ENCODE measurements at places on chromosomes 2 and 18.

- DNase-seq = no peak
These were observed 185.6 kb downstream of the RTP5 start for GRCh38 chr2:242054881-242055801.

DNA sequence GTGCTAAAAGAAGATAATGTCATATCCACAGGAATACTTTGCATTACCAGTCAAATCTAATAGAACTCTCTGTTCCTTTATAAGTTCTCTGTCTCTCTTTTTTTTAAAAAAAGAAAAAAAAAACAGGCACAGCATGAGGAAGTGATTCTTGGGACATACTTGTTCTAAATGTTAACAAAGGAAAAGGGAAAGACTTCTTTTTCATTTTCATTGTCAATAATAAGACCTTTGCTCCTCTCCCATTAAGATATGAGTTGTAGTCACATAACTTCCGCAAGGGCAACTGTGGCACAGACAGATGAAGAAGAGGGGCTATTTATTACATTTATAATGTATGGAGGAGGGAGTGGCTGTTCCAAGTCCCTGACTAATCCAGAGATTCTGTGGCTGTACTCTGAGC lies 4.7 kb downstream of the CD302 start:
- DNase-seq = no peak

GRCh38 chr2:45904946-45905631 lies 253.6 kb downstream of the PRKCE start:
- no peak for DNase-seq

DNA sequence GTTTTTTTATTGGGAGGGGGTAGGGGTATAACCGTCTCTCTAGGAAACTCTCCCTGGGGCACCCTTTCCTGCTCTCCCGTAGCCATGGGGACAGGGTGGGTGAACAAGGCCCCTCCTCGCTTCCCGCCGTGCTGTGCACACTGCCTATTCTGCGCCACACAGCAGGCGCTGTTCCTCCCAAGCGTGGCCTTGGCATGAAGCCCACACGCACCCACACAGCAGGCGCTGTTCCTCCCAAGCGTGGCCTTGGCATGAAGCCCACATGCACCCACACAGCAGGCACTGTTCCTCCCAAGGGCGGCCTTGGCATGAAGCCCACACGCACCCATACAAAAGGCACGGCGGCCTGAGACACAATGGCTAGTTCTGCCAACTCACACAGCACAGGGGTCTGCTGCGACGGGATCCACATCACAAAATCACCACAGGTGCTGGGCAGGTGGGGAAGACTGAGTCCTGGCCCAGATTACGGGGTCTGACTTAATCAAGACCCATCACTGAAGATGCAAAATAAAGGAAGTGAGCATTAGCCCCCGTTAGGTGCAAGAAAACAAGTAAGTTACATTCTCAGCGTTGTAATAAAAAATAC lies 46.6 kb upstream of the TPO start:
- DNase-seq = no peak

- DNase-seq = no peak
These were observed 2.0 kb downstream of the FMNL2 start for GRCh38 chr2:152336854-152337510.

DNA sequence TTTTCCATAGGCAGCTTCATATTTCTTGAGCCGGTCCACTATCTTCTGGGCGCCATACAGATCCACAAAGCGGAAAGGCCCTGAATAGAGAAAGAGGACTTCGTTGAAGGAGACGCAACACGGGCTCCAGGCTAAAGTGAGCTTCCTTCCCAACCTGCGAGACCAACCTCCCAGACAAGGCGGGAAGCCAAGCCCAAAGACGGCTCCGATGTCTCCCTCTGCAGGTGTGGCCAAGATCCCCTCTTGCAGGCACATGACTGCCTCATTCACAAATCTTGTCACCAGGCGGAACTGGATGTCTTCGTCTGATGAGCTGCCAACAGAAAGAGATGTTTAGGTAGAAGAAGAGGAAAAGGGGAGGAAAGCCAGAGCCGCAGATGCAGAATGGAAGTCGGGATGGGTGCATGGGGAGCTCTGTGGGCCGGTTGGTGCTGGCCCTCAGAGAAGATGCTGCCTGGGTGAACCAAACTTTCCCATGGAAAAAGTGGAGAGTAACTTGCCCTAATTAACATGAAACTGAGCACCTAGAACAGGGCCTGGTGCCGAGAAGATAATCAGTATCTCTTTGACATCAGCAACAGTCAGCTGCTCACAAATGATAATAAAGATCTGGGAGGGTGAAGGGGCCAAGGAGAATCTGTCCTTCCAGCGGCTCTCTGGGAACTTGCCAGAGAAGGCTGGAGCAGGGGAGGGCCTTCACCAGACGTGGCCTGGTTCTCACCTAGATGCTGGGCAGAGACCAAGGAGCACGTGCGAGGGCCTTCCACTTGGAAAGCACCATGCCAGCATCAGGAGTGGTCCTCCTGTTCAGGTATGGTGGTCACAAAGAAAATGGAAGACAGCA lies 18.6 kb downstream of the GAREM2 start:
- no peak for DNase-seq

GRCh38 chr2:184201246-184201645 lies 397.1 kb upstream of the ZNF804A start:
- no peak for DNase-seq

DNA sequence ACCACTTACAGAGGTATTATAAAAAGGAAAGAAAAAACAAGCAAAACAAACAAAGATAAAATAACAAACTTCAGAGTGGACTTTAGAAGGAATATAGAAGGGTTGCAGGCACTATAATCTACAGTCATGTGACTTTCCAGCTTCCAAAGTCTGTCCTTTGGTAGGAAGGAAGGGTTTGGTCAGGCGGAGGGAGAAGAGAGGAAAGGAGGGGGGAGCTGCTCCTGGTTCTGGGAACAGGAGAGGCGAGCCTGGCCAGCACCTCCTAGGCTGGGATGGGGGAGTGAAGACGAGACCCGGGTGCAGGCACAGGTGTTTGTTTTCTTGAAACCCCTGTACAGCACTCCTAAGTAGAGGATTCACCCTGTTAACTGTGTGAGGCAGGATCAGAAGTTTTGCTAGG lies 53.8 kb upstream of the GATA6 start:
- no peak for DNase-seq

GRCh38 chr18:79427368-79428225 lies 31.9 kb downstream of the NFATC1 start:
- no peak for DNase-seq

- no peak for DNase-seq
These were observed 167.4 kb downstream of the PTGR3 start for GRCh38 chr18:75041586-75041985.

DNA sequence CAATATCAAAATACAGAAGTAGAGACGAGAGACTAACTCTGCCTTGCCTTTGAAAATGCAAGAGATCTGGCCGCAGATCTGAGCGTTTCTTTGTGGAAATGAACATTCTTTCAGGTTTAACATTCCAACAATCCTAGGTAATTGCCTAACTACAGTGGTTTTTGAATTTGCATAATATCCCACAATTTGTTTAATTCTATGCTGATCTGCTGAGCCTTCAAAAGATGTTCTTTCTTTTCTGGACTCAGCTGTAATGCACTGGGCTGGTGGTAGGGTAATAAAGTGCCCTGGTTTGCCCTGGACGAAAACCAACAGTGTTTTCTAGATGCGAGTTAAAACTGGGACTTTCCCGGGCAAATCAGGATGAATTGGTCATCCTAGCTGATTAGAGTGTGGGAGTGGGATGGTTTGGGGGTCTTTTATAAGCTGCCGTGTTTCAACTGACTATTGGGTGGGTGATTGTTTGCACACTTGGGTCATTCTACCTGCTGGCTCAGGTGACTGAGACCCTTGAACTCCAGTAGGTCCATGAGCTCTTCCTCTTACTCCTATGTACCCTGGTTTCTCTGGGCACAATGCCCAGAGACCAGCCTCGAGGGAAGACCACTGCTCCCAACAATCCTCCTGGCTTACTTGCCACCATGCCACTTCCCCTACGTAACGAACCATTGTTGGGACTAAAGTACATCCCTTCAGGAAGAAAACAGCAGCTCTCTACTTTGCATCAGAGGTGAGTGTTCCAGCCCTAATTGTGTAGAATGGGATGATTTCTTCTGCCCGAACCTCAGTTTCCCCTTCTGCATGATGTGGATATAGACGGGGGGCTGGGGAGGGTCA lies 3.4 kb upstream of the PAX8 start:
- DNase-seq = no peak

- DNase-seq = no peak
These were observed 181.6 kb upstream of the PXDN start for GRCh38 chr2:1925928-1926327.

DNA sequence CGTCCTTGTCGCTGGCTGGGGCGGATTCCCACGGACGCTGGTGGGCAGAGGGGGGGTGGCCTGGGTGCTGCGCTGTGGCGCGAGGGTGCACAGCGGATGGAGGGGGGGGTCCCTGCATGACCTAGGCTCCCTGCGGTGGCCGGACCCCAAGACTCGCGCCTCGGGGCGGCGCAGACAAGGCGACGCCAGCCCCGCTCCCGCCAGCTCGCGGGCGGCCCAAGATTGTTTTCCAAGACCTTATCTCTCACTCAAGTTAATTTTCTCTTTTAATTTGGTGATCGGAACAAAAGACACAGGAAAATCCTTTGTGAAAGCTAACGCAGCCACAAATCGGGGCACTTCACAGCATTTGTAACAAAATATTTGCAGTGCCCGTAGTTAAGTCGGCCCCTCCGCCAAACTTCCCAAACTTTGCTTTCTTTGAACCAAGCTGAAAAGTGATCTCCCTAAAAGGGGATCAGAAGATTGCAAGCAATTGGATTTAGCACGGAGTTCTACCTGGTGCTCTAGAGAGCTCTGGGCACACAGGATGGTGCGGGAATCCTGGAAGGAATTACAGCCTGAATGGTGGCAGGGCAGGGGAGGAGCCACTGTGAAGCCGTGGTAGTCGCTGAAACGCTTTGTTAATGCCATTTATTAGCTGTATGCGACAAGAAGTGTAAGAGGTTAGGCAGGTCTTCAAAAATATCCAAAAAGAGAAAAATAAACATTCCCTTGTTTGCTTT lies 4.8 kb upstream of the ID2 start:
- DNase-seq = no peak

DNA sequence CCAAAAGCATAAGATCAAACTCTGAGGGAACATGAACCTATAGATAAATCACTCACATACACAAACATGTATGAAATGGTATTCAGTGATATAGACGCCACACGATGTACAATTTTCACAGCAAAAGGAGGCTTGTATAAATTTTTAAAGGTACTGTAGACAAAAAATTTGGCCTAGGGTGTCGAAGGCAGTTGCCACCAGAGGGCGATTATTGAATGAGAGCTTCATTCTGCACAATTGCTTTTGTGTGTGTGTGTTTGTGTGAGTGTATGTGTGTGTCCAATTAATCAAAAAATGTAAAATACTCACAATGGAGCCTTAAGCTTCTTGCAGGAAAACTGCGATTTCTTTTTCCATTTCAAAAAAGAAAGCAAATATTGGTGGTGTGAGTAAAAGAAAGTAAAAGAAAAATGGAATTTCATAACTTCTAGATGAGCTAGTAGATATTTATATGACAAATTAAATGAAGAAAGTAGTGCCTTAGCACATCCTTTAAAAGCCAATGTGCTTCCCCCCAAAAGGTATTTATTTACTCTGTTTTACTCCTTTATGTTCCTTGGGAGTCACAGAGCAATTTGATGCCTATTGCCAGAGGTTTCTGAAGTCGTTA lies 800.1 kb downstream of the SATB2 start:
- no peak for DNase-seq

DNA sequence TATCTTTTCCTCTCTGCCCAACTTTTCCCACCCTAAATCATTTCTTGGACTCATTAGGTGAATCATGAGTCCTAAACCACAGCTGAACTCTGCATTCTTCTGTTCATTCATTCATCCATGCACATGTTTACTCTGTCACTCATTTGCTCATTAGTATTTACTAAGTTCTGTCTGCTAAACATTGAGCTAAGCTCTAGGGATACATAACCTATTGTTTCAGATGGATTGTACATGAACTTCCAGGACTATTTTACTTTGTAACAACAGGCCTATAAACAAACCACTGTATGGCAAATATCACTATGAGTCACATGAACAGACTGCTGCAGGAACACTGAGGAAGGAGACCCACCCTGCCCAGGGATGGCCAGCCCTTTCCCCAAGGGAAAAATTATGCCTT lies 14.6 kb upstream of the DYNC2LI1 start:
- DNase-seq = no peak

- no peak for DNase-seq
These were observed 153.7 kb upstream of the VRK2 start for GRCh38 chr2:57892920-57893319.

DNA sequence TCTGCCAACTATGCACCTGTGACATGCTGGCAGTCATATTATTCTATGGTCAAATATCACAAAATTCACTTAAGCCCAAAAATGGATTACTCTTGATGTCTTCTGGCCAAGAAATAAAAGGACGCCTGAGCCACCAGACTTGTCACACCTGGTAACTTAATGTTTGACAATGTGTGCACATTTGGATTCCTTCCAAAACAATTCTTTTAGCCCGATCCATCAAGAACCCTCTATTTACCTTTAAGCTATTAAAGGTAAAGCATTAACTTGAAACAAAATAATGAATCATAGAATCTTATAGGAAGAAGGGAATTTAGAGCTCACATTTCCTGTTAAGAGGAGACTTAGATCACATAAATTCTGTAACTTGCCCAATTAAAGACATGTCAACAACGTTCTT lies 46.5 kb upstream of the NFU1 start:
- DNase-seq = no peak

DNA sequence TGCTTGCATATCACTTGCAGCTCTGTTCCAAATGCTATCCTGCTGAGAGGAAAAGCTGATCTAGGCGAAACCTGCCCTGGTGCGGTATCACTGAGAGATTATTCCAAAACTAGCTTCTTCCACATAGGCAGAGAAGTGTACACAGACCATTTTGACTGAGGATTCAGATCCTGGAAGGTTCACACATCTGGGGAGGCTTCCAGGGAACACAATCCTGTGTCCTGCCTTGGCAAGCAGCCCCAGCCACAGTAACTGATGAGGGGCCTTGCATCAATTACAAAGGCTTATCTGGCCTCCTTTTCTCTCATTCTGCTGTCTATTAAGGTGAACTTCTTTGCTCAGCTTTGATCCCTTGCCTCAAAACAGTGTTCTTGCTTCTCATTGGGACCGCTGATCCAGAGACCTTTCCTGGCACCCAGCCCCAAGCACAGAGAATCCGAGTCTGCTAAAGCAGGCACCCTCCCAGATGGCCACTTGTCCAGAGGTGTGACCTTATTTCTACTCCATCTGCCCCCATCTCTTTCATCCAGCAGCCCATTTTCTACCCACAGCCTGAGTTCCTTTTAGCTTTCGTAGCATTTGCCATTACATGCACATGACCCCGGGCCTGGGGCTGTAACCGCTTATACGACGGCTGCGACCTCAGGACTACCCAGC lies 52.3 kb upstream of the ZFP36L2 start:
- no peak for DNase-seq

- DNase-seq = no peak
These were observed 293.7 kb downstream of the BCL11A start for GRCh38 chr2:60259781-60260180.

DNA sequence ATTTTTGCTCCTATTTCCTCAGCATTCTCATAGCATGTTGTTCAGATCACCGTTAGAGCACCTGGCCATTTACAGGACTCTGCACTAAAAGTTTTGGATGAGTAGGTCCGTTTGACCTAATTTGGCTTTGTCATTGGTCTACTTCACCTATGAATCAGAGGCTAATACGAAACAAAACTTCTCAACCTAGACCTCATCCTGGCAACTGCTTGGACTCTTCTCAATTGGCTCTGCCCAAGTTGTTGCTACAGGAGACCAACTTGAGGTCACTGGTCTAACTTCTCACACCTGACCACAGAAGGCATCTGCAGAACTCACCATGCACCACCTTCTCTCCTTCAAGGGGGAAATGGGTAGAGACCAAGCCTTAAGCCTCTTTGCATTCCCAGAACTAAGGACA lies 663.7 kb downstream of the PLCL1 start:
- DNase-seq = no peak

GRCh38 chr2:151927501-151928221 lies 99.4 kb upstream of the ARL5A start:
- DNase-seq = no peak
